ENCODE measurements at places on chromosomes 5 and 9. TPM values are rescaled to one million over a fixed set of nuclear protein-coding genes. Genes with fewer than 3 reads are reported as not detected.
A peak's percentile ranks its signal among the peaks of the same experiment; 100 is the strongest.

DNA sequence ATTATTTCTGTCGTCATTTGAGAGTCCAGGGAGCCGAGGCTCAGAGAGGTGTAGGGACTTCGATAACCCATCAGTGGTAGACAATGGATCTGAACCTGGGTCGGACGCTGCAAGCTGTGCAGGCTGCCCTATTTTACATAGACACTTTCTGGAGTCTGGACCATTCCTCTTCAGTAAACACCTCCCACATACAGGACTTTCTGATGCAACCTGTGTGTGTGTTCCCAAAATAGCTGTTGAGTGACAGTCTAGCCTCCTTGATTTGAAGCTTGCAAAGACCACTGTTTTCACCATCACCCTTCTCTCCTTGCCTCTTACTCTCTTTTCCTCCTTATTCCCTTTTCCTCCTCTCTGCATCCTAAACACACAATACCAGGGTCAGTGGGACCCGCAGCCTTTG is 30.7 kb downstream of the CFAP77 start:
- no peak overlapping the region for H3K4me3 ChIP-seq
- no peak for DNase-seq
- H3K27me3 ChIP-seq: no peaks in the 10 kb centered on the region

The ARHGEF37 gene
- total RNA-seq: 1.8 TPM

- H3K27me3 ChIP-seq: no peaks in the 10 kb centered on the region
- no peak for DNase-seq
- no peaks in the 10 kb centered on the region for H3K4me1 ChIP-seq
- H3K4me3 ChIP-seq: no peak overlapping the region
Measured at GRCh38 chr9:117344892-117345660, 69.8 kb downstream of the ASTN2 start.

DNA sequence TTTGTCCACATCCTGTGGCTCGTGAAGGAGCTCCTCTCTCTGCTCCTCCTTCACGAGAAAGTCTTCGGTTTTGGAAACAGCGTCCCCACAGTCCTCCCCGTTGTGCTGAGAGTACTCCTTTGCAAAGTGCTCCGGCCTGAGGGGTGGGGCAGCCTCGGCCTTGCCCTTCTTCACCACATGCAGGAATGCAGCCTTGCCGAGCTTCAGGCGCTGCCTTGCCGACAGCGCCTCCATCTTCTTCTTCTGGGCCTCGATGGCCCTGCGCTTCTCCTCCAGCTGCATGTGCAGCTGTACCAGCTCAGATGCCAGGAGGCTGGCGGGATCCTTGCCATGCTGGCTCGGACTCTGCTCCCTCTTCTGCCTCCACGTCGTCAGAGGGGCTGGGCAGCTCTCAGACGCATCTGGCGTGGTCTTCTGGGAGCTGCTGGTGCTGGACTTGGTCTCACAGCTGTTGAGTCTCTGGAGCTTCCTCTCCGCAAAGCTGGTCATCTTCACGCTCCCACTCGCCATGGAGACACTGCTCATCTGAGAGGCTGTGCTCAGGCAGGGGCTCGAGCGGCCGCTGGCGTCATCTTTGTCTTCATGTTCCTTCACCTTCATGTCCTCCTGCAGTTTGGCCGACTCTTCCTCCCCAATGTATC is 85.5 kb downstream of the CAMSAP1 start:
- no peak overlapping the region for H3K27ac ChIP-seq
- no peak overlapping the region for H3K4me3 ChIP-seq
- H3K36me3 ChIP-seq: peaks cover 63% of the 10 kb centered on the region
- H3K4me1 ChIP-seq: no peaks in the 10 kb centered on the region
- no peaks in the 10 kb centered on the region for H3K27me3 ChIP-seq
- no peak for DNase-seq

DNA sequence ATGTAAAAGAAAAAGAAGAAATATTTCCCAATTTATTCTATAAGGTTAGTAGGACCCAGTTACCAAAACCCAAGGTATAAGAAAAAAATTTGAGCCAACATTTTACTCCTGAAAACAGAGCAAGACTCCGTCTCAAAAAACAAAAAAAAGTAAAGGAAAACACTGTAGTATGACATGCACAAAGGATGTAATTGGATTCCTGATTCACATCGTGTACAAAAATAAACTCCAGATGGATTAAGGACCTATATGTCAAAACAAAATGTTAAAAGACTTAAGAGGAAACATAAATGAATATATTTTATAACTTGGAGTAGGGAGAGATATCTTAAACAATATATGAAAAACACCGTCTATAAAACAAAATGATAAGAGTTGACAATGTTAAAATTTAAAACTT is 13.8 kb downstream of the PHYKPL start:
- DNase-seq: no peak
- no peak overlapping the region for H3K27ac ChIP-seq
- no peaks in the 10 kb centered on the region for H3K27me3 ChIP-seq
- peaks cover 23% of the 10 kb centered on the region for H3K4me1 ChIP-seq
- peaks cover 10% of the 10 kb centered on the region for H3K36me3 ChIP-seq
- H3K4me3 ChIP-seq: no peak overlapping the region

DNA sequence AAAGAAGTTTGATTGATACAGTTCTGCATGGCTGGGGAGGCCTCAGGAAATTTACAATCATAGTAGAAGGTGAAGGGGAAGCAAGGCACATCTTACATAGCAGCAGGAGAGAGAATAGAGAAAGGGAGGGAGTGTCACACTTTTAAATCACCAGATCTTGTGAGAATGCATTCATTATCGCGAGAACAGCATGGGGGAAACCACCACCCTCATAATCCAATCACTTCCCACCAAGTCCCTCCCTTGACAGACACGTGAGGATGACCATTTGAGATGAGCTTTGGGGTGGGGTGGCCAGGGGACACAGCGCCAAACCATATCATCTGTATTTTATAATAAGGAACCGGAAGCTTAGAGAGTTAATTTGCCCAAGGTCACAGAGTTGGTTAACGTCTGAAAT is 13.7 kb upstream of the FOCAD start:
- H3K4me1 ChIP-seq: no peaks in the 10 kb centered on the region
- no peak overlapping the region for H3K27ac ChIP-seq
- no peak for DNase-seq
- no peaks in the 10 kb centered on the region for H3K36me3 ChIP-seq

DNA sequence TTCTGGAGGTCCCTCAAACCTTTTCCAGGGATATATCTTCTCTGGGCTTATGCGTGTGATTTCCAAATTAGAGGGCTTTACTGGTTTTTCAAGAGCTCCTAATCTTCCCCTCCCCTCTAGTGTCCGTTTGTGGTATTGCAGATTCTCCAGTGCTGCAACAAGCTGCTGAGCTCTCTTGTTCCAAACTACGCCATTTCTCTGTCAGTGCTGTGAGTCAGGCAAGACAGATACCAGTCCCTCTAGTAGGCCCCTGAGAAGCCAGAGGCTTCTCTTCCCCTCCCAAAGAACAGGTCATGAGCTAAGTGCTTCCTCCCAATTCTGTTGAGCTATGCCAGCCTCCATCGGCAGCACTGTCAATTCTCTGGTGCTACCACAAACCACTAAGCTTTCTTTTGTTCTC is 149.5 kb downstream of the FANCC start:
- H3K4me1 ChIP-seq: no peaks in the 10 kb centered on the region
- H3K4me3 ChIP-seq: no peak overlapping the region
- no peaks in the 10 kb centered on the region for H3K27me3 ChIP-seq
- H3K36me3 ChIP-seq: no peaks in the 10 kb centered on the region
- H3K27ac ChIP-seq: no peak overlapping the region

DNA sequence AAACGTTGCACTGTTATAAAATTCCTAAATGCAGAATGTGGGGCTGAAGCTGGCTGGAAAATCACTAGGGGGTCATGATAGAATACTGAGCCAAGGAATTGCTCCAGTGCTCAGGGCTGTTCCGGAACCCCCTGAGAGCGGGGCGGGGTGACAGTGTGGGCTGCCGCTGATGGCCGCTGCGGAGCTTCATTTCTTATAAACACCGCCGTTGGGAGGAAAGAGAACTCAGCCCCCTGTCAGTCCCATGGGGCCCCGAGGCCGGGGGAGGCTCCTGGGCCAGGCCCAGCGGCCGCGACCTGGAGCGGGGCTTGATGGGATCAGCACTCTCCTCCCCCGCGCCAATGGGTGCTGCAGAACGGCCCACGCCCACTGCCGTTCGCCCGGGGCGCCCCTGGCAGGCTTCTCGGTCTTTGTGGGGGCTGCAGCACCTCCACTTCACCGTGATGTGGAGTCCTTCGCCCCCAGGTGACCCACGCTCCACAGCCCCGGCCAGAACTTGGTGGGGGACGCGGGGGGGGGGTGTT is 5.2 kb upstream of the IRF1 start:
- H3K36me3 ChIP-seq: no peaks in the 10 kb centered on the region
- H3K27ac ChIP-seq: peak overlapping the region; percentile 92
- H3K4me3 ChIP-seq: peak overlapping the region; percentile 82

GRCh38 chr5:1477341-1477740 is 32.1 kb upstream of the SLC6A3 start:
- no peak overlapping the region for H3K4me3 ChIP-seq
- peak overlapping the region; percentile 29 for H3K27ac ChIP-seq
- H3K27me3 ChIP-seq: no peaks in the 10 kb centered on the region
- DNase-seq: peak; percentile 68
- H3K36me3 ChIP-seq: no peaks in the 10 kb centered on the region
- H3K4me1 ChIP-seq: no peaks in the 10 kb centered on the region

DNA sequence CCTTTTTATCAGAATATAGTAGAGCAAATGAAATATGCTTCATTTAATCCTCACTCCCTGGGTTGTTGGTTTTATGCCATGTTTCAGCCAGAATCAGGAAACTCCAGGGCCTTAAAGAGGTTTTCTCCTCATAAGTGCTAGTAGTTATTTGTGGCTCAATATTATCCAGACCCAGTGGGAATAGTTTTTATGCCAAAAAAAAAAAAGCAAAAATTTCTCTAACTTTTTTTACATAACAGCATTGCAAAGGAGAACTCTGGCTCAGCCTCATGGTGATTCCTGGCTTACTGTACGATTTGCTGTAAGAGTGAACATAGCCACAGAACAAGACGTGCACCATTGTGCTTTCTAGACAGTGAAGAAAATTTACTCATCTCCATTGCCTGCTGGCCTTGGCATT is 232.5 kb downstream of the PJA2 start:
- no peak overlapping the region for H3K4me3 ChIP-seq
- no peak for DNase-seq
- H3K4me1 ChIP-seq: no peaks in the 10 kb centered on the region
- H3K27ac ChIP-seq: no peak overlapping the region
- H3K36me3 ChIP-seq: no peaks in the 10 kb centered on the region

DNA sequence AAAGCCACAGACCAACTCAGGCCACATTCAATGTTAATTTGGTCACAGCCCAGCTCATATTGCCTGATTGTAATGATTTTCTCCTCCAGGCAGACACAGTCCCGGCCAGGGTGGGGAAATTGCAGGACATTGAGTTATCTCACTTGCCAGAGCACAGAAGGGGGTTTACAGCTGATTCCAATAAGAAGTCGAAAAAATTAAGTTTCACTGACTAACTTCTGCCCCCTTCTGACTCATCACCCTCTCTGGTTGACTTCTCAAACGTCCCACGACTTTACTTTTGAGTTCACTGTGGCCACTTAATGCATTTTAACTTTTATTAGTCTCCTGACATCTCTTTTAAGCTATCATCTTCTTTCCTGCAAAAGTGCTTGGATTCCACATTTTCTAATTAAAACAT is 321.4 kb upstream of the WWC1 start:
- no peak for DNase-seq
- H3K4me3 ChIP-seq: no peak overlapping the region
- no peaks in the 10 kb centered on the region for H3K36me3 ChIP-seq

DNA sequence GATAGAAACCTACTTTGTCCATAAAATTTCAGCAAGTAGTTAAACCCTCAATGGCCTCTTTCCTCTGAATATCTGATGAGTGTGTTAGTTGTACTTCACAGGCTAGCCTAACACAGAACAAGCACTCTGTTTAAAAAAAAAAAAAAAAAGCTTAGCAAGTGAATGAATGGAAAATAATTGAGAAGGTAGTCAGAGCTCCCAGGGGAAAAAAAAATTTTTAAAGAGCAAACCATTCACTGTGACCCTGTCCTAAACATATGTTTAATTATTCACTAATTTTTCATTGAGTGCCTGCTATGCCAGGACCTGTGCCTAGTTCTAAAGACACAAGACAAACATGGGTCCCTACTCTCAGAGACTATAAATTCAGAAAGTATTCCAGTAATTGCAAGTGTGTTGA is 69.3 kb downstream of the SH3RF2 start:
- H3K4me1 ChIP-seq: no peaks in the 10 kb centered on the region
- no peaks in the 10 kb centered on the region for H3K27me3 ChIP-seq
- H3K4me3 ChIP-seq: no peak overlapping the region
- no peak for DNase-seq
- no peaks in the 10 kb centered on the region for H3K36me3 ChIP-seq
- H3K27ac ChIP-seq: no peak overlapping the region

The TNC gene
- 1.7 TPM for total RNA-seq

DNA sequence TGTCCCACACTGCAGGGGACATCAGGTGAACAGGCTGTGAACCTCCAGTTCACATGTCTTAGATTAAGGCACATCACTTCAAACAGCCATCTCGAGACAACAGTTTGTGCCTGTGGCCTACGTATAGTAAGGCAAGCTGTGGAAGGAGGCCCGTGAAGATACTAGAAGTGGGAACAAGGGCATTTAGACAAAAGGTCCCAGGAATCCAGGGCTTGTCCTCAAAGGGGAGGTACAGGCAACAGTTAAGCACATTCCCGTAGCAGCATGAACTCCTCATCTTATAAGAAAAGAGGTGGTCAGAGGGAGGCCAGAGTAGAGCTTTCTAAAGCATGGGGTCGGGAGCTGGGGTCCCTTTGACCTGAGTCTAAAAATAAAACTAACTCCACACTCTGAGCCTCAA is 122.5 kb upstream of the TRPM3 start:
- H3K27ac ChIP-seq: no peak overlapping the region
- no peak for DNase-seq

GRCh38 chr9:126403397-126403796 is 76.8 kb downstream of the MVB12B start:
- H3K27me3 ChIP-seq: no peaks in the 10 kb centered on the region
- H3K36me3 ChIP-seq: peaks cover 3% of the 10 kb centered on the region
- no peak for DNase-seq
- no peak overlapping the region for H3K4me3 ChIP-seq
- H3K27ac ChIP-seq: no peak overlapping the region
- no peaks in the 10 kb centered on the region for H3K4me1 ChIP-seq

The PCDHA11 gene
- total RNA-seq: 0.07 TPM

The CAMK2A gene
- not detected for total RNA-seq

GRCh38 chr5:55232271-55232984 is 980 bp downstream of the CCNO start:
- peak overlapping the region; percentile 43 for H3K4me3 ChIP-seq
- no peak for DNase-seq
- no peaks in the 10 kb centered on the region for H3K36me3 ChIP-seq
- no peaks in the 10 kb centered on the region for H3K4me1 ChIP-seq

The SLC36A2 gene
- total RNA-seq: not detected

DNA sequence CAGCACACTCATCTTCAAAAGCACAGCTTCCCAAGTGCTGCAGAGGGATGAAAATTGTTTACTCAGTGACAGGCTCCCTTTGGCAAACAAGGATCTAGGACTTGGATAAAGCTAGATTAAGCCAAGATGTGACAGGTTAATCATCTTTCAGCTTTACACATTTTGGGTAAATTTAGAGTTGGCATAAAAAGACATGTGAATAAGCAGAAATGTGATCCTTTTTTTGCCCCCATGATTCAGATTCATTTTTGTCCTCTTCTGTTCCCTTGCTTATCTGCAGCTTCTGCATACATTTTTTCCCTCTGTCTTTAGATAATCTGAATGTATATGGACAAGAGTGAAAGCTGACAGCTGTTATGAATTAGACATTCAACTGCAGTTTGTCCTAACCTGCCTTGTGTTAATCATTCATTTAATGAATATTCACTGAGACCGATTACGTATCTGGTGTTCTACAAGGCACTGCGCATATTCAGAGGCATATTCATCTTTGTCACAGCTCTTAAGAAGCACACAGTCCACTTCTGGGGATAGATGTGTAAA is 19.6 kb downstream of the ADAMTSL1 start:
- H3K27me3 ChIP-seq: no peaks in the 10 kb centered on the region
- no peak overlapping the region for H3K4me3 ChIP-seq
- DNase-seq: no peak
- no peaks in the 10 kb centered on the region for H3K4me1 ChIP-seq
